Thoracic aorta (tissue), 2 donors: ENCODE measurements at places on chromosomes 3 and 15.

GRCh38 chr3:109093561-109093960, 24.4 kb downstream of the MORC1 start:
- no peak for DNase-seq

GRCh38 chr3:8327739-8328138, 173.9 kb upstream of the LMCD1 start:
- no peak for DNase-seq

DNA sequence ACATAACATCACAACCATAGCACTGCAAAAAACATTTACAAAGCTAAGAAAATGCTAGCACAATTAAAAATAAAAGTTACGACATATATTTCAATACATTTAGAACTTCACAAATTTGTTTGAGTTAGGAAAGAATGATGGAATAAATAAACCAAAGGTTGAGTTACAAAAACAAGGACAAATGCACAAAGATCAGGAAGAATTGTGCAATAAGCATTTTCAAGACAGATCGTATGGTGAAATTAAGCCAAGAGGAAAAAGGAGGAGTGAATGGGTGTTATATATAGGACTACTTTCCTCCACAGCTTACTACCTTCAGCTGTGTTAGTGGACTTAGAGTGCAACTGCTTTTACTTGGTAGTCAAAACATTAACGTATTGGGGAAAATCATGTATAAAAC, 5.9 kb upstream of the CTXN2 start:
- DNase-seq: no peak

GRCh38 chr15:87761736-87762509, 494.6 kb downstream of the NTRK3 start:
- DNase-seq: no peak

GRCh38 chr3:59084583-59084982, 34.8 kb upstream of the CFAP20DC start:
- DNase-seq: no peak

DNA sequence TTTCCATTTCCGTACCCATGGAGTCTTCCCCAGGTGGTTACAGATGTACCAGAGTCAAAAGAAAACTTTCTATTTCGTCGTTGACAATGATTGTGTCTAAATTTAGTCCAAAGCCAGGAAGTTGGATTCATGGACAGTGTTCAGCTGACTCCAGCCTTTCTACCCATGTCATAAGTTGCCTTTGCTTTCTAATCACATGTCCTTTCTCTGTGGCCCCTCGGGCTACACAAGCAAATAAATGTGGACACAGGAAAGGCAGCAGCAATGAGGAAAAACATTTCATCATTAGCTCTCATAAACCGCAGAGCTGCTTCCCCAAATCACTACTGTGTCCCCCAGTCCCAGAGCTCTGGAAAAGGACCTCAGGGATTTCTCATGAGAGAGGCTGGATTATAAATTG, 82.0 kb downstream of the USF3 start:
- no peak for DNase-seq

GRCh38 chr3:49929291-49930167, at the start of gene MON1A:
Gene MON1A (minus strand): TSS chr3:49929811. CDS start chr3:49913346, 16,465 bp downstream.
- peak; percentile 70 for DNase-seq

DNA sequence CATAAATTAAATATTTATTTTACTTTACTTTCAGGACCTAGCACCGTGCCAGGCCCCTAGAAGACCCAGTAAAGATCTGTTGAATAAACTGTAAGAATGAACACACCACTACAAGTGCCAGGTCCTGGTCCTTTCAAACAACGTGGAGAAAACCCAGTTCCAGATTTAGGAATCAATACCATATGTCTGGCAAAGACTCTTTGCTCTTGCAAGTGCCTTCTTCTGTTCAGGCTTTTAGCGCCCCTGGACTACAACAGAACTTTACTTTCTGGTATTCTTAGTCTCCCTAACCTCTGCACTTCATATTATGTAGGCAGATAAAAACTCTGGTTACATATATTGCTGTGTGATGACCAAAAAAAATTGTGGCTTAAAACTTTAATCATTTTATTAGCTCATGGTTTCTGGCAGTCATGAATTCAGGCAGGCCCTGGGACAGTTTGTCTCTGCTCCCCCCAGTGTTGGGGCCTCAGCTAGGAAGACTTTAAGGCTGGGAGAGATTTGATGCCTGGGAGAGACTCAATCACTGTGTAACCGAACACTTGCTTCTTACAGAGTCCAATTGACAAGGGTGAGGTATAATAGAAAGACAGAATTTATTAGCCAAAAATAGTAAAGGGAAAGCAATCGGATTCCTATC, 2.9 kb upstream of the PSMA4 start:
- DNase-seq: no peak

GRCh38 chr15:88818920-88819319, 15.7 kb downstream of the ACAN start:
- DNase-seq: no peak
